ENCODE measurements at places on chromosomes 7 and 10. TPM values are rescaled to one million over a fixed set of nuclear protein-coding genes. Genes with fewer than 3 reads are reported as not detected.

The CLIP2 gene
- total RNA-seq = 20.0 TPM

- no peak for DNase-seq
Observed at GRCh38 chr10:1629326-1630198, 107.8 kb downstream of the ADARB2 start.

DNA sequence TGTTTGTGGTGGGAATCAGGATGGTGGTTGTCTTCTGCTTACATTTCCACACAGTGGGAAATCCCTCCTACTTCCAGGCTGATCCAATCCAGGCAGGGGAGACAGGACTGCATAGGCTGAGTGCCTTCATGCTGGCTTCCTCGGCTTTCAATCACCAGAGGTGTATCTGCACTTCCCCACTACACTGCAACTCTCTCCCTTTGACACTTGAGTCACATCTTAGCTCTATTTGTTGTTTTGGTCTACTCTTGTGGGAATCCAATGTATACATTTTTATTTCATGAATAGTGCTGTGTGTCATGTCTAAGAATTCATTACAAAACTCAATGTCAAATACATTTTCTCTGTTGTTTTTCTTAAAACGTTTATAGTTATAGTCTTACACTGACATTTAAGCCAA is 735.6 kb downstream of the XPNPEP1 start:
- DNase-seq = no peak

DNA sequence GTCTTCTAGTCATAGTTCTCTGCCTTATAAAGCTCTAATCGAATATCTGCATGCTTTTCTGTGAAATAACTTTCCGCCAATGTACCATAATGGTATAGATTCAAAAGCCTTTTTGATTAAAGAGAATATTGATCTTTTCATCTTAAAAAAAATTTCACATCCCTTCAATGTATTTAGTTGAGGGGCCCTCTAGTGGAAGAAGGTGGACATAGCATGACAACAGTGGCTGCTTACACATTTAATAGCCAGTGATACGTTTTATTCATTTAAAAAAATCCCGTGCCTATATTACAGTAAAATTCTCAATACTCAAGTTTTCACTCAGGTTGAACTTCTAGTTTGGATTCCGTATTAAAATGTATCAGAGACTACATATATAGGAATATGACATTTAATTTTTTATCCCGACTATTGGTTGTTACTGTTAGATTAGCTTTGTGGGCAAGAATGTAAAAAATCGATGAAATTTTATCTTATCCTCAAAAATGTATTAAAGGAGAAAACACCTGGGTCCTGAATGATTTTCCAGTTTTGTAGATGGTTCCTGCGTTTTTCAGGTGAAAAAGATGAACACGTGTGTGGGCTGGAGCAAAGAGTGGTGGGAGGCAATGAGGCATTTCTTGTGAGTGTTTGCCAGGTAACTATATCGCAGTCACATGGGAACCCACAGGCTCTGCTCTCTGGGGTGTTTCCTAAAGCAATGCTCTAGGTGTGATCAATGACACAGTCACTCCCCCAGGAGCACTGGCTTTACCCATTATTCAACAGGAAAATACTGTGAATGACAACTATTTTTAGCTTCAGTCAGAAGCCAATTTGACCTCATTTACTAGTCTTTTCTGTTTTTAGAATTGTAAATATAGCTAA is 24.1 kb upstream of the PNLIP start:
- no peak for DNase-seq

The MINDY4 gene
- 16.8 TPM for total RNA-seq

DNA sequence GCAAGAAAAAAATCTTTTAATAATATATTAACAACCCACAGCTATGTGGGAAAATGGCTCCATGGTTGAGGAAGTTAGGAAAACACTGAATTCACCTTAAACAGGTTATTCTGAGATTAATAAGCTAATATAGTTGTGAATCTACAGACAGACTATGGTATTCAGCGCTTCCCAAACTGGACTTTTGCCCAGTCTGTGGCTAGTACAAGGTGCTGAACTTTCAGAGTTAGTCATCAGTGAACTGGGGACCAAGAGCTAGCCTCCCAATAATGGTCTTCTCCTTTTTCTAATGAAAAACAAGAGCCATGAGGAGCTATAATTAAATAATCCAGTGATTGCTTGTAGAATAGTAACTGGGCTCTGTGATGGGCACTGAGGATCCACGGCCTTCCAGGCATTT is 65.3 kb downstream of the FRMPD2 start:
- no peak for DNase-seq

DNA sequence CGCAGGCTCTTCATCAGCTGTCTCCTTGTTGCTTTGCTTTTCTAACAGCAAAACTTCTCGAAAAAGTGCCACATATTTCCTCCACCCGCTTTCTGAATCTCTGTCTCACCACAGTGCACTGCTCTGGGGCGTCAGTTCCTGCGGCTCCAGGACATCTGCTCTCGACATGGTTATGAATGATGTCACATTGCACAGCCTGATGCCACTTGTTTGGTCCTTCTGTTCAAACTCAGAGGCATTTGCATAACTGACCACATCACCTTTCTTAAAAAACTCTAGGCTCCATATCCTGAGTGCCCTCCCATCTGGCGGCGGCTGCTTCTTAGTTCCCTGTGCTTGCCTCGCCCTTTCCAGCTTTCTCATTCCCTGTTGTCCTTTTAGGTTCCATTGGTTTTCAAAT is 469.3 kb upstream of the COBL start:
- no peak for DNase-seq
